Fibroblast of lung (primary cell): ENCODE measurements at places on chromosomes 11 and 22.

- no peak overlapping the region for H3K27ac ChIP-seq
- H3K4me3 ChIP-seq: no peak overlapping the region
Measured at GRCh38 chr11:27681664-27682063, 18.6 kb downstream of the BDNF start.

- H3K27ac ChIP-seq: no peak overlapping the region
- H3K4me3 ChIP-seq: no peak overlapping the region
- H3K4me1 ChIP-seq: peaks cover 9% of the 10 kb centered on the region
- H3K27me3 ChIP-seq: no peaks in the 10 kb centered on the region
- DNase-seq: no peak
Measured at GRCh38 chr11:35517481-35517880, 7.9 kb downstream of the PAMR1 start.

- H3K27ac ChIP-seq: no peak overlapping the region
- DNase-seq: no peak
- H3K36me3 ChIP-seq: no peaks in the 10 kb centered on the region
- H3K4me1 ChIP-seq: no peaks in the 10 kb centered on the region
- H3K27me3 ChIP-seq: no peaks in the 10 kb centered on the region
Measured at GRCh38 chr11:70883973-70884623, 368.3 kb downstream of the SHANK2 start.

DNA sequence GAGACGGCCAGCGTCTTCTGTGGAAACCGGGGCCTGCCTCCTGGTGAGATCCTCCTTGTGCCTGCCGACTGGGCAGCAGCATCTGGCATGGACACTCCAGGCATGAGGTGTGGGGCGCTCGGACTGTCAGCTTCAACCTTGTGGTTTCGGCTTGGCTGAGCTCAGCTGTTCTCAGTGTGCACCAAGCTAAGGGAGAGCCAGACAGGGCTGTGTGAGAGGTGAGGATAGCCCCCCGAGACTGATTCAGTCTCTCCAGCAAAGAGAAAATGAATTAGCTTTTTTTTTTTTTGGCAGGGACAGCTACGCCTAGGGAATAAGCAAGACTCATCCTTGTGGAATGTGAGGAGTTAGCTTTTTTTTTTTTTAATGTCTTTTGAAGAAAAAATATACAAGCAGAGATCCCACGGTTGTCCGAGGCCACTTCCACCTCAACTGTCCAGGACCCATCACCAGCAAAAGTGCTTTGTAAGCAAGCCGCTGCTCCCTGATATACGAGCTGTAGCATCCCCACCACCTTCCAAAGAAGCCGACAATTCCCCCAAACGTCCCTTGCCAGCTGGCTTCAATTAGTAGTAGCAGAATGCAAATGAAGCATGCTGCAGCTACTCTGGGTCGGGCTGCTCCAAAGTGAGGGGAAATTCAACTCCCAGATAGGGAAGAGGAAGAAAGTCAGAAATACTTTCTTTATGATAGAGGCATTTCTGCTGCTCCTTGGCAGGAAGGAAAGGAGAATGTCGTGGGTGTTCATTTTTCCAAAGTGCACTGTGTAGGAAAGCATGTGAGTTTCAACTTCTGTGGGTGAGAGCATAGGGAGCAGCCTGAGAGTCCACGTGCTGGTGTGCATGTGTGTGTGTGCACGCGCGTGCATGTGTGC, 9.7 kb upstream of the THY1 start:
- peaks cover 6% of the 10 kb centered on the region for H3K27me3 ChIP-seq
- peak overlapping the region; percentile 22 for H3K4me3 ChIP-seq
- no peaks in the 10 kb centered on the region for H3K36me3 ChIP-seq
- peaks cover 21% of the 10 kb centered on the region for H3K4me1 ChIP-seq

DNA sequence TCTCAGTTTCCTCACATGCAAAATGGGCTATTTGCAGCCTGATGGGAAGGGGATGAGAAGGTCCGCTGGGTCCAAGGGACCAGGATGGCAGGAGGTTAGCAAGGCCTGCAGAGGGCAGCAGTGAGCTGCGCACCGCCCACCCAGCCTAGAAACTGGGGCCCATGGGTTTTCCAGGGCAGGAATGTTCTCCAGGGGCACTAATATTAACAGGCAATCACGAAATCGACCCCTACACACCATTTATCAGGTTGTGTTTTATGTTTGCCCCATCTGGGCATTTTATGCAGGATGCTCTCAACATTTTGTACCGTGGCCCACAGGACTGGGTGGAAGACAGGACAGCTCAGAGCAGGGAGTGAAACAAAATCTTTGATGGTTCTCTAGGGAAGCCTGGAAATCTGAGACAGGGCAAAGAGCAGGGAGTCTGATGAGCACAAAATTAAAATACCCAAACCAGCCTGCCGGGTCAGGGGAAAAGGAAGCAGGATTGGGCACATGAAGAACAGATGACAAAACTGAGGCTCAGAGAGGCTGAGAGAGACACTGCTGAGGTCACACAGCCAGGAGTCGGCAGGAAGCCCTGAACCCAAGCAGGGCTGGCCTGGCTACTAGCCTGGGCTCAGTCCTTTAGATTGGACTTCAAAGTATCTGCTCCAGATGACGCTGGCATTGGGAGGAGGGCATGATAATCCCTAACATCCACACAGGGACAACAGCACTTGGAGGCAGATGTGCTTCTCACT, 1.6 kb upstream of the BCR start:
- no peak overlapping the region for H3K27ac ChIP-seq
- no peak overlapping the region for H3K4me3 ChIP-seq
- no peaks in the 10 kb centered on the region for H3K36me3 ChIP-seq
- DNase-seq: peak; percentile 56
- no peaks in the 10 kb centered on the region for H3K27me3 ChIP-seq
- peaks cover 9% of the 10 kb centered on the region for H3K4me1 ChIP-seq

GRCh38 chr11:70483077-70483861, 84.9 kb downstream of the CTTN start:
- no peak overlapping the region for H3K4me3 ChIP-seq
- no peaks in the 10 kb centered on the region for H3K27me3 ChIP-seq
- peak; percentile 72 for DNase-seq
- H3K4me1 ChIP-seq: peaks cover 5% of the 10 kb centered on the region
- H3K27ac ChIP-seq: no peak overlapping the region
- no peaks in the 10 kb centered on the region for H3K36me3 ChIP-seq

DNA sequence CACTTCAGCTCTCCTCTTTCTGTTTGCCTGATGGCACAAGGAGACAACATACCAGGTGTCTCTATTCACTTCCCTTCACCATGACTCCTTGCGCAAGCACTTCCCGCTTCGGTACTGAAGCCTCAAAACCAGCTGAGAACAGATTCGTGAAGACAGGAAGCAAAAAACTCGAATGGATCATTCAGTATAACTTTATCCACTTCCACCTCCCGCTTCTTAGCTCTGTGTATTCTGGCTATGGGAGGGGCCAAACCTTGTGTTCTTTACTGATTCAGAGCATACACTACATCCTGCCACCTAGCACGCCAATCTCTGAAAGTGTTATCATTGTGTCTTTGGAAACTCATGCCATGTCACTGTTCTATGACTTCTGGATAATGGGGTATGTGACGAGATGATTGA, 62.2 kb upstream of the ADA2 start:
- H3K27me3 ChIP-seq: no peaks in the 10 kb centered on the region
- H3K4me1 ChIP-seq: no peaks in the 10 kb centered on the region
- DNase-seq: no peak
- H3K36me3 ChIP-seq: no peaks in the 10 kb centered on the region
- no peak overlapping the region for H3K4me3 ChIP-seq

DNA sequence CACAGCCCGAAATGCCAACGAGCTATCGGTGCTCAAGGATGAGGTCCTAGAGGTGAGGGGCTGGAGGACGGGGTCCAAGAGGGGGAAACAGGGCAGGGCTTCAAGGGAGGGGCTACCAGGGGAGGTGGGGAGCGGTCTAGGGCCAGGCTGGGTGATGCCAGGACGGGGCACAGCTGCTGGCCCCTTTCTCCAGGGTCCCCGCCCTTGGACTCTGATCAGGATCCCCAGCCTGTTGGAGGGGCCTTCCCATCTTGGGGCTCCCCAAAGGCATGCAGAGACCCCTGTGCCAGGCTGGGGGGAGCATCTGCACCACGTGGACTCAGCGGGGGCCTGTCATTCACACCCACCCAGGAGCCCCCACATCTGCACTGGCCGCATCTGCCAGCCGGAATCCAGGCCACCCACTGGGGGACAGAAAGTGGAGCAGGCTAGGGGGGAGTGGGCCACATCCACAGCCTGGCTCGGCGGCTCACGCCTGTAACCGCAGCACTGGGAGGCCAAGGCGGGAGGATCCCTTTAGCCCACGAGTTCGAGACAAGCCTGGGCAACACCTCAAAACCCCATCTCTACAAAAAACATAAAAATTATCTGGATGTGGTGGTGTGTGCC, 18.9 kb downstream of the EPS8L2 start:
- H3K36me3 ChIP-seq: peaks cover 5% of the 10 kb centered on the region
- peaks cover 17% of the 10 kb centered on the region for H3K27me3 ChIP-seq
- peaks cover 16% of the 10 kb centered on the region for H3K4me1 ChIP-seq
- DNase-seq: no peak
- H3K4me3 ChIP-seq: no peak overlapping the region
- no peak overlapping the region for H3K27ac ChIP-seq

DNA sequence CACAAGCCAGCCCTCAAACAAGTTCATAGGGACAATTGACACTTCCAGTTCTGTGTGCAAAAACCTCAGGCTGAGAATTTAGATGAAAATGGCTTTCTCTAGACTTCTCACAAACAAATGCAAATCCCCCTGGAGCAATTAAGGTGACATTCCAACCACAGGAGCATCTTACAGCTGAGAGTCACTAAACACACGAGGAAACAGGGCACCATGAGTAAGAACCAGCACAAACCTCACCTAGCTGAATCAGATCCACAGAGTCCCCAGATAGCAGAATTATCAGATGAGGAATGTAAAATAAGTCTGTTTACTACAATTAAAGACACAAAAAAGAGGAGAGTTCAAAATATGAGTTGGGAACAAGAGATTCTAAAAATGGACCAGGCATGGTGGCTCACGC, 51.5 kb downstream of the RTL6 start:
- H3K4me1 ChIP-seq: peaks cover 16% of the 10 kb centered on the region
- H3K4me3 ChIP-seq: no peak overlapping the region
- no peak overlapping the region for H3K27ac ChIP-seq

GRCh38 chr11:15378941-15379340, 264.2 kb downstream of the INSC start:
- no peak overlapping the region for H3K4me3 ChIP-seq
- no peaks in the 10 kb centered on the region for H3K27me3 ChIP-seq
- H3K4me1 ChIP-seq: no peaks in the 10 kb centered on the region
- DNase-seq: no peak
- no peaks in the 10 kb centered on the region for H3K36me3 ChIP-seq
- no peak overlapping the region for H3K27ac ChIP-seq

DNA sequence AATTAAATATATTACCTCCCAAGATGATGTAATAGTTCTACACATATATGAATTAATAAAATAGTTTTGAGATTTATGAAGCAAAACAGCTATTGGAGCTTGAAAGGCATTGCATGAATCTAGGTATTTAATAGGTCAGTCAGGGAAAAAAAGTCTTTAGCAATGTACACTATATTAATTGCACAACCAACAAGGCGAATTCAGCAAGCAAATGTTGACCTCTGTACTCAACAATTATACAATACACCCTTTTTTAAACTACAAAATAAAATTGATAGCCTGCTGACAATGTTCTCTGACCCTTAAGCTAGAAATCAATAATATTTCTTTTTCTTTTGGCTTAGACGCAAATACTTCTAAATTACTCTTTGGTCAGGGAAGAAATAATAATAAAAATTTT, 345.5 kb downstream of the LUZP2 start:
- H3K27ac ChIP-seq: no peak overlapping the region
- H3K27me3 ChIP-seq: no peaks in the 10 kb centered on the region
- no peak for DNase-seq
- H3K36me3 ChIP-seq: no peaks in the 10 kb centered on the region

DNA sequence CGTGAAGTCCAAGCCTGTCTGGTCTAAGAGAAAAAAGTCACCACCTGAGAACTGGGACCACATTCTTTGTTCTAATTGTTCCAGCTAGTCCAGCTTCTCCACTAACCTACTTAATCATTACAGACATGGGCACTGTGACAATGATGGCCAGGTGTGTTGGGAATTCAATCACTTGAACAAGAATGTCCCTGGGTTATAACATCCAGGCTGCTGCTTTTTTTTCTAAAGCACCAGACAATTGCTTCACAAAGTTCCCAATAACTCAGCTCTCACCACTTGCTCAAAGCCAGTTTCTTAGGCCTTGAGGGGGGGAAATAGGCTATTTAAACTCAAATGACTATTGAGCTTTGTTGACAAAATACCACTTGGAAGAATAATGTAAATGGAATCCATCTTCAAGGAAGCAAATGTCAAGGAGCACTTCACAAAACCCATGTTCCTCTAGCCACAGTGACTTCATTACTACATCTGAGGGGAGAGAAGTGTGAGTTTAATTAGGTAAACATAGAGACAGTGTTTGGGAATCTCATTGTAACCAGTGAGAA, 80.3 kb downstream of the ME3 start:
- H3K27ac ChIP-seq: peak overlapping the region; percentile 47
- peaks cover 13% of the 10 kb centered on the region for H3K4me1 ChIP-seq
- peak; percentile 84 for DNase-seq
- H3K27me3 ChIP-seq: no peaks in the 10 kb centered on the region
- H3K36me3 ChIP-seq: no peaks in the 10 kb centered on the region
- no peak overlapping the region for H3K4me3 ChIP-seq

DNA sequence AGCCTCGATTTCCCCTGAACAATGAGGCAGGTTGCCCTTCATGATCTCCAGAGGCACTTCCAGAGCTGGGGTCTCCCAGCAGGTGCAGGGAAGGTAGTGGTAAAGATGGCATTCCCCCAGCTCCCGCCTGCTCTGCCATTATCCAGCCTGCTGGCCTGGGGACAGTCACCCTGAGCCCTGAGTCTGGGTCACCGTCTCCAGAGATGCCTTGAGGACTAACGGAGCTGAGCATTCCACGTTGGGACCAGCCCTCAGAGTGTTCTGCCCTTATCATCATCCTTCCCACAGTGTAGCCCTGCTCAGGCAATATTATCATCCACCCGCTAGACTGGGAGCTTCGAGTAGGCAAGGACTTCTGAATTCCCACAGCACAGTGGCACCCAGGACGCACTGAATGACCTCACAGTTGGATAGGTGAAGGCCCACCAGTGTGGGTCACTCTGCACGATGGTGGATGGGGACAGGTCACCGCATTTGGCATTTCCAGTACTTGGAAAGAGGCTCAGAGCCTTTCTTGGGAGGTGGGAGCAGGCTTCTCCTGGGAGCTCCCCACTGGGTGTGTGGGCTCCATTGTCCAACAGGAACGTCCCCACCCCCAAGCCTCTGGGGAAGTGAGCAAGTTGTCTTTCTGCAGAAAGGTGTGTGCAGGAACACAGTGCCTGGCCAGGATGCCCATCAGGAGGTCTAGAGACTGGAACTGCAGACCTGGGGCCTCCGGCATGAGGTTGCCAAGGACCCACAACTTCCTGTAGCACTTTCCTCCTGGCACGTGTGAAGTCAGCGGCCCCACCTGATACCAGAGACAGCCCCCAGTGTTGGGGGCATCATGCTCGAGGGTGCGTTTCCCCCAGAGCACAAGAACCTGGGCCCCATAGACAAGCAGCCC, 51.4 kb upstream of the WNT7B start:
- no peaks in the 10 kb centered on the region for H3K36me3 ChIP-seq
- peaks cover 9% of the 10 kb centered on the region for H3K27me3 ChIP-seq
- DNase-seq: no peak
- H3K27ac ChIP-seq: no peak overlapping the region
- peaks cover 2% of the 10 kb centered on the region for H3K4me1 ChIP-seq
- no peak overlapping the region for H3K4me3 ChIP-seq
